ENCODE measurements at places on chromosomes 13 and 19.
A peak's percentile ranks its signal among the peaks of the same experiment; 100 is the strongest.

GRCh38 chr19:8214802-8215201 is 5.6 kb downstream of the CERS4 start:
- no peak for DNase-seq

DNA sequence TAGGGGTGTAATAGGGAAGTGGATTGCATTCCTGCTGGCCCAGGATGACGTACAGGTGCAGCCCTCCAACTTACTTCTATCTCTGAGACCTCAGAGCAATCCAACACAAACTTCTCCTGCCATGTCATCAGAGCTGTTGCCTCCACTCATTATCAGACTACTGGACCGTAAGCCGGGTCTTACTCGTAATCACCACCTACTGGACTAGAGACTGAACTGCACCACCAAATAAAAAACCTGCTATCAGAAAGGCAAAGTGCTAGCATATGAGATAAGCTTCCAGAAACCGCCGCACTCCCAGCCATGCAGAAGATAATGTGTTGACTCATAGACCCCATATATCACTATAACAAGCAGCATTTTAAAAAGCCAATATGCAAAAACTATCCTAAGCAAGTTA is 102.0 kb downstream of the SLITRK1 start:
- DNase-seq: no peak

- DNase-seq: no peak
Measured at GRCh38 chr13:82803341-82803740, 1078.9 kb downstream of the SLITRK1 start.

- DNase-seq: no peak
Measured at GRCh38 chr19:28305513-28305912, 907.4 kb downstream of the UQCRFS1 start.

- DNase-seq: no peak
Measured at GRCh38 chr13:22915442-22916082, 265.2 kb upstream of the SGCG start.

DNA sequence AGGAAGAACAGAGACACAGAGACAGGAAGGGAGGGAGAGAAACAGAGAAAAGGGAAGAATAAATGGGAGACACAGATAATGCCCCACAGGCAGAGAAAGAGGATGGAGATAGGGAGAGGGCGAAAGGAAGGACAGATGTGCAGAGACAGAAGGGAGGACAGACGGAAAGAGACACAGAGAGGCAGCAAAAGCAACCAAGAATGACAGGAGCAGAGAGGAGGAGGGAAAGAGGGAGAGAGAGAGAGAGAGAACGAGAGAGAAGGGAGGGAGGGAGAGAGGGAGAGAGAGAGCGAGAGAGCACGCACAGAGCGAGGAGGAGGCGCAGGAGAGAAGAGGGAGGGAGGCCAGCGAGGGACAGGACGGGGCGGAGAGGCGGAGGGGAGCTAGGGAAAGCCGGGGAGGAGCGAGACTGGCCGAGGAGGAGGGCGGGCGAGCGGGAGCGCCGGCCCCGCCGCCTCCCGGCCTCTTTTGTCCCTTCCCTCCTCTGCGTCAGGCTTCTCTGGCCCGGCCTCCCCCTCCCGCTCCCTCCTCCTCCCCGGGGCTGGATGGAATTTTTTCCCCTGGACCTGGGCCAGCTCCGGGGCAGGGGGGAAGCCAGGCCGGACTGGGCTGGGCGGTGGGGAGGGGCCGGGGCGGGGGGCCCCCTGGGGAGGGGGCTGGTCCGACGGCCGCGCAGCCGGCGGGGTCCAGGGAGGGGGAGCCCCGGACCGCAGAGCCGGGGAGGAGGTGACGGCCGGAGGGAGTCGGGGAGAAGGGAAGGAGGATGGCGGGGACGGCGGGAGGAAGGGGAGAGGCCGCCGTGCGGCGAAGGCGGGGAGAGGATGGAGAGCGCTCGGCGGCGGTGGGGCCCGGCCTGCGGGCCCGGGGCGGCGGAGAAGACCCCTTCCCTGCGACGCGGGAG is 4.2 kb upstream of the SPACA6 start:
- peak; percentile 57 for DNase-seq

DNA sequence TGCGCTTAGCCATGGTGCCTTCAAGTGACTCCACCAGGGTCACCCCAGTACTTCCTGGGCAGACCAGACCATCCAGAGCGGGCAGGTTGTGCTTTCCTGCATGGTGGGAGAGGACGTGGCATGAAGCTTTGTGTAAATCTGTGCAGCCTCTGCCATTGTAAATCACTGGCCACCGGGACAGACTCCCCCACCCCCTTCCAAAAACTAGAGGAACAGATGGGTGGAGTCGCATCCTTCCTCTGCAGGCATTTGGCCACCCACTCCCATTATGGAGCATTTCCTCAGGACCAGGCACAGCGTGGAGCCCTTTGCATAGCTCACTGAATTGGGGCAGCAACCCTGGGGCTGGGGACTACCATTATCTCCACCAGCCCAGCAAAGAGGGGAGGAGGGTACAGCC is 8.2 kb downstream of the BCKDHA start:
- no peak for DNase-seq

DNA sequence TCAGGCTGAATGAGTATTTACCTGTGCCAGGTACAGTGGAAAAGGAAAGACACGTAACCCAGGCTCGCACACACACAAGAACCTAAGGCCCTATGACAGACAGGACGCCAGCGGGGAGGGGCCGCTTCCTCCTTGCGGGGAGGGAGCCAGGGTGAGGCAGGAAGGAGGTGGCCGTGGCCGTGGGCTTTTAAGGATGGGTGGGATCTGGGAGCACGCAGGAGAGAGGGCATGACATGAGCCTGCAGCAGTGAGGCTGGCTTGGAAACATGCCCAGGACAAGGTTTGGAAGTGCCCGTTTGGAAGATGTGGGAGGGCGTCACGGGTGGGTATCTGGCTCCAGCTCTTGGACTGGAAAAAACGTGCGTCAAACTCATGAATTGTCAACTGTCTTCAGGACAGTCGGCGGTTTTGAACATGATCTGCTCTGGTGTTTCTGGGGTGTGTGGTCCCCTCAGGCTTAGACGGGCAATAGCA is 20.1 kb downstream of the SH3GL1 start:
- no peak for DNase-seq

DNA sequence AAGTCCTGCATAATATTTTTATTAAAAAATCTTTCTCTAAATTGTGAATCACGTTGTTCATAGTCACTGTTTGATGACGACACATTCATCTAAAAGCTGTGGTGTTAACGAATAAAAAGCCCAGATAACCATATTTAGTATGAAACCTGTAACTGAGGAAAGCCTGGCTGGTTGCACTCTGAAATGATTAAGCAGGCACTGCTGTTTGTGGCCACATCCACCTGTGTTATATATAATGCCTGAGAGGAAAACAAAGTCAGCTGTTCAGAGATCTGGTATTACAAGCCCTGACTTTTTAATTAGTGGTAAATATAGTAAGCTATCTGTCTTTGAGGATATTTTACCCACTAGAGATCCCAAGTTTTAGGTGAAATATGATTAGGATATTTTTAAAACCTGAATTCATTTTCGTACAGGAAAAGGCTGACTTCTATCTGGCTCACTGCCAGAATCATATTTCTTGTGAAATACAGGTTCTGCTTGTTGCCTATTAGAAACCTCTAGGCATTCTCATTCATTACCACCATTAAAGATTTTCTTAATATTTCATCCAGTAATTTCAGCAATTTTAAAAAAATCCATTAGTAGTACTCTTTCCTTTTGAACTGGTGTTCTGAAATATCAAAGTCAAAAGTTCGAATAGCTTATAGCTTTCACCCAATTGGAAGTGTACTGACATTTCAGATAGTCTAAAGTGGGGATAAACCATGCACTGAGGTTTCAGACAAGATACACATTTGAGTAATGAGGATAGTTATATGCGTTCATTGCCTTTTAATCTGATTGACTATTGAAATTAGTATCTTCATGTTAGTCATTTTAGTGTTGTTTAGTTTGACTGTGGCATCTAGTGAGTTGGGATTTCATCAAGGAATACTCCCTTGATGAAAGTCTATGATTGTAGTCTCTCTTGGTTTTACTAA is 79.7 kb downstream of the LMO7 start:
- no peak for DNase-seq

DNA sequence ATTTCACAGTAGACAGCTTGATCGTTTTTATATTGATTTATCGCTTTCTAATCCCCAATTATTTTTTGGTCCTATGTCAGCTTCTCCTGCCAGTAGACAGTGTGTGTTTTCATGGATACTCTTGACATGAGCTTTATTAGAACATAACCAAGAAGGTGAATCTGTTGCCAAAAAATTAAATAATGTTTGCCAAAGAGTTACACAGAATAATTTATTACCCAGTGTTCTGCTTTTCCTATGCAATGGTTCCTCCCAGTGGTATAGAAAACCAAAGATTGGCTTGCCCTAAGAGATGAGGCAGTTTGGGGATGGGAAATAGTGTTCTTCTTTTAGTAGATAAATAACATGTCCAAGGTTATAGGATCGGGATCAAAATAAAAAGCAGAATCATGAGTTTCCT is 8.5 kb upstream of the FRY start:
- no peak for DNase-seq

DNA sequence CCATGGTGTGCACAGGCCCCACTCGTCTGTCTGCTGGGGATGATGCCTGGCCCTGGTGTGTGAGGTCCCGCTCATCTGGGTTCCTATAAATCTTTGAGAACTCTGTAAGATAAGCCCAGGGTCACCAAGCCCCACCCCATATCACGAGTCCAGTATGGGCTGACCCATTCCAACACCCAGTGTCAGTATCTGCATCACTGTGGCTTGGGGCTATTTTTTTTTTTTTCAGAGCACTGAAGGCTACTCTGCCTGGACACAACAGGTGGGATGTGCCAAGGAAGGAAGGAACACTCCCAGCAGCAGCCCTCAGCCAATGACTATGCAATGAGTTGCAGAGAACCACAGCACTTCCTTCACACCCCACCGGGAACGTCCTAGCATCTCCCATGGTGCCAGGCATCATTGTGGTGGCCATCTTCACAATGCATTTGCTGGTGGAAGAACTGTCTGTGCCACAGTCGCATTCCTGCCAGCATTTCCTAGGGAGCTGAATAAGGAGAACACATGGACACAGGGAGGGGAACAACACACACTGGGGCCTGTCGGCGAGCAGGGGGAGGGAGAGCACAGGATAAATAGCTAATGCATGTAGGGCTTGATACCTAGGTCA is 83.1 kb upstream of the TSHZ3 start:
- no peak for DNase-seq

- no peak for DNase-seq
Measured at GRCh38 chr19:35777086-35777841, 1.9 kb downstream of the ARHGAP33 start.

- no peak for DNase-seq
Measured at GRCh38 chr19:40754611-40755247, 3.7 kb downstream of the SNRPA start.

DNA sequence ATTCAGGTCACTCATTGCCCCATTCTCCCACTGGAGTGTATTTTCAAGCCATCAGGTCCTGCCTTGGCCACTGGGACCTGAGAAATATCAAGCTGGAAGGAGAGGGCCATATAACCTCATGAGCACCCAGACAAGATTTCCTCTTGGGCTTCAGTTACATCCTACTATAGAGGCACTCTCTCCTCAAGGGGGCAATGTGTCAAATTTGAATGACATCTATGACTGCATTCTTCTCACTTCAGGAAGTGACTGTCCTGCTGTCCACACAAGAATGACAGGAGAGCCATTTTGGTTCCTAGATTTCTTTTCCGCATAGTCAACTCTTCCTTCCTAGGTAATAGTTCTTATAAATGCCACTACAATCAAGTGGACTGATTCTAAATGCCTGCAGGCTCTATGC is 416.2 kb downstream of the DIAPH3 start:
- DNase-seq: no peak
